ENCODE measurements at places on chromosomes 11 and 22. TPM values are rescaled to one million over a fixed set of nuclear protein-coding genes. Genes with fewer than 3 reads are reported as not detected.
A peak's percentile ranks its signal among the peaks of the same experiment; 100 is the strongest.

Gene DBX1
- total RNA-seq, result 5.3 TPM

Gene RELA
- total RNA-seq, result 11.0 TPM

Gene BLID
- total RNA-seq, result not detected

Gene POTEH
- total RNA-seq, result not detected

Gene INS
- total RNA-seq, result not detected

Gene OR5AS1
- not detected for total RNA-seq

Gene TSSK2
- not detected for total RNA-seq

Gene UBASH3B
- total RNA-seq, result 2.0 TPM

Gene ST14
- 2.4 TPM for total RNA-seq

Gene TRPC6
- 0.09 TPM for total RNA-seq

DNA sequence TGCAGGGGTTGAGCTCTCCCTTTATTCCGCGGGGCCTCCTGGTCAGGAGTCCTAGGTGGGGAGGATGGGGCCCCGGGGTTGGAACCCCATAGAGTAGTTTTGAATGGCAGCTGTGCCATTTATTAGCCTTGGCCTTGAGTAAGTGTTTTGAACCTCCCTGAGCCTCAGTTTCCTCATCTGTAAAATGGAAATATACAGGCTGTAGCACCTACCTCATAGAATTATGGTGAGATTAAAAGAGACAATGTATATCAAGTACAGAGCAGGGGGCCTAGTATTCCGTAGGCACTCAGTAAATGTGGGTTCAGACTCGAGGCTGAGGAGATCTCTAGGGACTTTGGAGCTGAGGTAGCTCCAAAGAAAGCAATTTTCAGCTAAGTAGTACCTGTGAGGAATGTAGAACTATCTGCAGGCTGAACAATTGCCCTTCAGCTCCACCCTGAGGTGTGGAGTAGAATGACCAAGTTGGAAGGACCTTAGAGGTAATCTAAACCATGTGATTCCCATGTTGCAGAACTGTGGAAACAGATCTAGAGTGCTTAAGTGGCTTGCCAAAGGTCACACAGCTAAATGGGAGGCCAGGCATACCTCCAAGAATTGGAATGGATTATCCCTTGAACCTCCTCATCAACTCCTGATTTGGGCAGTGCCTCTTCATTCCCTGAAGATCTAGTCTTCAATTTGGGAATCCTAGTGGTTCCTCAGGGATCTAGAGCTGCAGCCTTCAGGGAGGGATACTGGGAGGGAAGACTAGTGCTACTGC is 682 bp downstream of the PGAP2 start:
- no peak overlapping the region for H3K27ac ChIP-seq
- H3K4me1 ChIP-seq, result peaks cover 4% of the 10 kb centered on the region
- peak; percentile 27 for DNase-seq
- H3K36me3 ChIP-seq, result no peaks in the 10 kb centered on the region

GRCh38 chr11:71112454-71112853 is 139.9 kb downstream of the SHANK2 start:
- H3K36me3 ChIP-seq, result no peaks in the 10 kb centered on the region
- DNase-seq, result no peak
- H3K27me3 ChIP-seq, result no peaks in the 10 kb centered on the region
- H3K4me3 ChIP-seq, result no peak overlapping the region

- H3K4me1 ChIP-seq, result peaks cover 14% of the 10 kb centered on the region
- peak within 1 kb of the TSS; percentile 99 for H3K4me3 ChIP-seq
- DNase-seq, result no peak
- peak within 1 kb of the TSS; percentile 98 for H3K27ac ChIP-seq
- no peaks in the 10 kb centered on the region for H3K36me3 ChIP-seq
These were observed at the start of gene PPP6R3 for GRCh38 chr11:68460741-68461574. TSS of gene PPP6R3 (plus strand) at chr11:68460752. CDS start at chr11:68537665, 76,913 bp downstream.

DNA sequence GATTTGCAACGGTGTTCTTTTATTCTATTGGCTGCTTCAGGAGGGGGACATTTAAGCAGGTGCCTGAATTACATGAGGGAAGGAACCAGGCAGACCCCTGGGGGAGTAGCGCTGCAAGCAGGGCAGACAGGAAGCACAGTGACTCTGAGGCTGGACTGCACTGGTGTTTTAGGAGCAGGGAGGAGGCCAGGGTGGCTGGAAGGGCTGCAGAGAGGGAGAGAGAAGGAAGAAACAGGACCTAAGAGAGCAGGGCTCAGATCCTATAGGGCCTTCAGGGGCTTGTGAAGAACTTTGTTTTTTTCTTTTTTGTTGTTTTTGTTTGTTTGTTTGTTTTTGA is 62.5 kb upstream of the SORL1-AS1 start:
- no peaks in the 10 kb centered on the region for H3K27me3 ChIP-seq
- no peak for DNase-seq

DNA sequence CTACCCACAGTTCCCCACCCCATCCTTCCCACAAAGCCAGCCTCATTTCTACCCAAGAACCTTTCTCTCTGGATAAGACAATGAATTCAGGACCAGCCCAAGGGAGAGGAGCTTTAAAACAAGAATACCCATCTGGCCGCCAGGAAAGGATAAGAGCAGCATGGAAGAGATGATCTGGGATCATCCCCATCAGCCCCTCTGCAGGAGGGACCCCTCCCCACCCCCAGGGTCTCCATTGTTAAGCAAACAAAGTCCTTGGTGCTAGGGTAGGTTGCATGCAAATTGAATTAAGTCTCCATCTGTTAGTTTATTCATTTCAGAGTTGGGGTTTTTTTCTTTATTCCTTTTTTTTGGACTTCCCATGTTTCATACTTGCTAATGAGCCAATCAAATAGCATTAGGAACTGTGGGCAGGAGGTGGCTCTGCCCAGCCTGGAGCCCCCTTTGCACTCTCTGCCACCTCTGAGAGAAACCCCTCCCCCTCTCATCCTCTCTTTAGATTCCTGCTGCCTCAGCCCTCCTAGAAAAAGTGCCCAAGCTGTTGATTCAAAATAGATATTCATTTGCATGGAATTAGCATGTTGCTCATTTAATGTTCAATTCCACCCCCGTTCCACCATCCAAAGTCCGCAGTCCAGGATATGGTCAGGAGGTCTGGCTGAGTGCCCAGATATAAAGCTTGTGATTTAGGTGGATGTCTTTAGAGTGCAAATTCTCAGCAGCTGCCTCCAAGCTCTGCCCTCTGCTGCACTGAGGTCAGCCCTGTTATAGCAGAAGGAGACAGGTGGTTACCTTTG is 138.5 kb upstream of the NCAM1 start:
- H3K4me1 ChIP-seq, result peaks cover 57% of the 10 kb centered on the region
- no peaks in the 10 kb centered on the region for H3K27me3 ChIP-seq
- peak; percentile 82 for DNase-seq

DNA sequence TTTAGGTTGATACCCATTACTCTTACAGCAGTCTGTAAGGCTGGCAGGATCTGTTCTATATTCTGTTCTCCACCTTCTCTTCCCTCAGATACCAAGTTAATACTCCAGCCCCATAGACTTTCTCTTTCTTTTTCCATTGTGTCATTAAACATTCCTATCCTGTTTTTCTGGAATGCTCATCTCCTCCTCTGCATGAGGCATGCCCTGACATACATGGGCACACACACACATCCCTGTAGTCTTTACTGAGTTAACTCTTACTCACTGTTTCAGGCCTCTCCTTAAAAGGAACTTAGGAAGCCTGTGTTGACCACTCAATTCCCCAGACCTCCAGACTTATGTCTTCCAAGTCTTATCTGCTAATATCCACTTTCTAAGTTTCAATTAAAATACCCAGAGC is 476.8 kb downstream of the METTL15 start:
- H3K36me3 ChIP-seq, result no peaks in the 10 kb centered on the region
- no peak overlapping the region for H3K4me3 ChIP-seq
- no peak for DNase-seq
- no peak overlapping the region for H3K27ac ChIP-seq

GRCh38 chr22:19321757-19322156 is 30.2 kb upstream of the CLTCL1 start:
- no peaks in the 10 kb centered on the region for H3K4me1 ChIP-seq
- H3K4me3 ChIP-seq, result no peak overlapping the region
- H3K27me3 ChIP-seq, result no peaks in the 10 kb centered on the region
- no peaks in the 10 kb centered on the region for H3K36me3 ChIP-seq

DNA sequence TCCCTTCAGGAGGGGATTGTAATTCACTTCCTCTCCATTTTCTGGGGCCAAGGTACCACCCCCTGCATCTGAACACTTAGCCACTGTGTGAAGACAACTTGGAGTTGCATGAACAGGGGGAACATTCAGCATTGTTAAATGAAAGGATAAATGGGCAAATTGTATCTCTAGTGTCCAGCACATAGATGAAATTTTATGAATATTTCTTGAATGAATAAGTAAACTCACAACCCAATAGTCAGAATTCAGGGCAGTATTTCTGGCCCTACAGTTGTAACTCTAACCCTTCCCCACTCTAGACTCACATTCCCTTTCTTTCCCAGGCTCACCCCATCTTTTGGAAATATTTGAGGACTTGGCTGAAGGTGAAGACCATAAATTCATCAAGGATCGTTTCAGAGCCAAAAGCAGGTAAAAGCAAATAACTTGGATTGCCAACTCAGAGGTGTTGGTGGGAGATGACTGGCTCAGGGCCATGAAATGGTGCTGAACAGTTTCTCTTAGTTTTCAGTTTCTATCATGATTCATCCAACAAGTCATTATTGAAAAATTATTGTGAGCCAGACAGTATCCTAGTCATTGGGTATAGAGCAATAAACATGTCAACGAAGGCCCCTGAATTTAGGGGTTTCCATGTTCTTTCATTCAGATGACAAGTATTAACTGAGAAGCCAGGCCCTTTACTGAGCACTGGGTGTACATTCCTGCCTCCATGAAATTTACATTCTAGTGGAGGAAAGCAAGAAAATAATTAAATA is 33.3 kb upstream of the ZC3H12C start:
- no peaks in the 10 kb centered on the region for H3K36me3 ChIP-seq
- no peaks in the 10 kb centered on the region for H3K27me3 ChIP-seq
- DNase-seq, result no peak

DNA sequence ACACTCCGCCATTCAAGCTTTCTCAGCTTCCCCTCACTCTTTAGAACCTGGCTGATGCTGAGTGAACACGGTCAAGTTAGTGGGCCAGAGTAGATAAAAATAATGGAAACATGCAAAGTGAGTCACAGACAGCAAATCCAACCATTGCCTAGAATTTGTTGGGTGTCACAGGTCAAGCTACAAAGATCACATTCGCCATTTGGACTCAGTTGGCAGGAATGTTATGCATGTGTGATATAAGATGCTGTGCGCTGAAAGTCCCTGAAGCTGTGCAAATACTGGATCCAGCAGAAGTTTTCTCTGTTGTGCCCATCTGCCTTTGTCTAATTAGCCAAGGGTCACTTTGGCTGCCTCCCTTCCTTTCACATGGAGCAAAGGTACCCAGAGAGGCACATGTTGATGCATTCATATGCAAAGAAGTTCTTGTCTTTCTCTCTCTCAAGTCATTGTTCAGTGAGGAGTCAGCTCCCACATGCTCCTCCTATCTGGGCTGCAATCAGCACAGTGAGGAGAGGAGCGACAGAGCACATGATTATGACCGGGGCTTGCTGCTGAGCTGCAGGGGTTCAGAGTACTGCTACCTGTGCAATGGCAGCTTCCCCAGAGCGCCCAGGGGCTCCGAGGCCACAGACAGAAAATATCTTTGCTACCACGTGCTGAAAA is 39.7 kb downstream of the FLI1 start:
- no peak overlapping the region for H3K27ac ChIP-seq
- peaks cover 31% of the 10 kb centered on the region for H3K27me3 ChIP-seq
- no peaks in the 10 kb centered on the region for H3K36me3 ChIP-seq
- DNase-seq, result peak; percentile 81

DNA sequence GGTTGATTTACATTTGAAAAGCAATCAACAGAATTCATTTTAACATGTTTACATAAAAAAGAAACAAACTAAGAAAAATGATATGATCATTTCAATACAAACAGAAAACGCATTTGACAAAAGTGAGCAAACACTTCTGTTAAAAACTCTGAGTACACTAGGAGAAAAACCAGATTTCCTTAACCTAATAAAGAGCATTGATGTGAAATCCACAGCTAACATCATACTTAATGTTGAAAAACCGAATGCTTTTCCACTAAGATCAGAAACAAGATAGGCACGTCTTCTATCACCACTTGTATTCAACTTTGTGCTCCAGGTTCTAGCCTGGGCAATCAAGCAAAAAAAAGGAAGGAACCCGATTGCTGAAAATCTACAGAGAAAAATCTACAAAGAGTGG is 227.6 kb downstream of the SBF2 start:
- no peak overlapping the region for H3K4me3 ChIP-seq
- no peaks in the 10 kb centered on the region for H3K27me3 ChIP-seq
- no peak overlapping the region for H3K27ac ChIP-seq
- H3K4me1 ChIP-seq, result peaks cover 9% of the 10 kb centered on the region

DNA sequence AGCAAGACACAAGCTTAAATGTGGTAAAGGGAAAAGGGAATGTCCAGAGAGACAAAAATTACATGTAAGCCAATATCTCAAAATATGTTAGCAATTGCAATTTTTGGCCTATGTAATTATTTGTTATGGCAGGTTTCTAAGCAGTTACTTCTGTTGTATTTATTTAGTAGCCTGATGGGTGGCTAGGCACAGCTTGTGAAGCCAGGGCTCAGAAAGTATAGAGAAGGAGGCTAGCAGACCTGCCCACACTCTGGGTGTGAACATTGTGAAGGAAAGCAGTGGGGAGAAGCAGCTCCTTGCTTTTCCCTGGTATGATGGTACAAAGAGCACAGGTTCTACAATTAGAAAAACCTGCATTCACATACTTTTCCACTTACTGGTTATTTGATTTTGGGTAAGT is 196.5 kb upstream of the PGR start:
- H3K36me3 ChIP-seq, result no peaks in the 10 kb centered on the region
- H3K4me3 ChIP-seq, result no peak overlapping the region
- no peaks in the 10 kb centered on the region for H3K4me1 ChIP-seq
- no peak overlapping the region for H3K27ac ChIP-seq

- H3K4me1 ChIP-seq, result peaks cover 42% of the 10 kb centered on the region
- no peak overlapping the region for H3K4me3 ChIP-seq
- H3K27ac ChIP-seq, result no peak overlapping the region
- no peaks in the 10 kb centered on the region for H3K36me3 ChIP-seq
- no peaks in the 10 kb centered on the region for H3K27me3 ChIP-seq
- peak; percentile 18 for DNase-seq
These were observed 110.2 kb downstream of the RBFOX2 start for GRCh38 chr22:35918456-35918855.
